Heart right ventricle (tissue), 16 donors: ENCODE measurements at places on chromosomes 13 and 19. TPM values are rescaled to one million over a fixed set of nuclear protein-coding genes. Genes with fewer than 3 reads are reported as not detected.

The KLK10 gene
- total RNA-seq: 0.45 TPM

GRCh38 chr19:30060531-30061222, 118.6 kb downstream of the URI1 start:
- no peak overlapping the region for H3K27ac ChIP-seq
- DNase-seq: no peak
- H3K4me3 ChIP-seq: no peak overlapping the region
- no peaks in the 10 kb centered on the region for H3K4me1 ChIP-seq
- H3K36me3 ChIP-seq: no peaks in the 10 kb centered on the region

- H3K27ac ChIP-seq: no peak overlapping the region
- no peaks in the 10 kb centered on the region for H3K4me1 ChIP-seq
- peaks cover 86% of the 10 kb centered on the region for H3K36me3 ChIP-seq
- H3K27me3 ChIP-seq: no peaks in the 10 kb centered on the region
- DNase-seq: no peak
- H3K4me3 ChIP-seq: no peak overlapping the region
These were observed 12.1 kb upstream of the TMEM86B start for GRCh38 chr19:55240713-55241020.

- no peaks in the 10 kb centered on the region for H3K27me3 ChIP-seq
- H3K4me1 ChIP-seq: no peaks in the 10 kb centered on the region
- no peaks in the 10 kb centered on the region for H3K36me3 ChIP-seq
- no peak overlapping the region for H3K27ac ChIP-seq
- H3K4me3 ChIP-seq: no peak overlapping the region
These were observed 41.5 kb downstream of the URI1 start for GRCh38 chr19:29983568-29983967.

- peaks cover 27% of the 10 kb centered on the region for H3K4me1 ChIP-seq
- no peak overlapping the region for H3K4me3 ChIP-seq
- H3K36me3 ChIP-seq: no peaks in the 10 kb centered on the region
These were observed 46.1 kb downstream of the ANKRD10 start for GRCh38 chr13:110868720-110869119.

GRCh38 chr19:12938779-12939601, 581 bp downstream of the CALR start:
- peak overlapping the region; percentile 97 for H3K27ac ChIP-seq
- DNase-seq: peak; percentile 47
- H3K36me3 ChIP-seq: peaks cover 41% of the 10 kb centered on the region
- H3K4me1 ChIP-seq: peaks cover 34% of the 10 kb centered on the region
- H3K27me3 ChIP-seq: no peaks in the 10 kb centered on the region

GRCh38 chr19:19532806-19533701, 4.3 kb downstream of the YJEFN3 start:
- no peak overlapping the region for H3K4me3 ChIP-seq
- H3K27ac ChIP-seq: no peak overlapping the region
- DNase-seq: no peak
- peaks cover 19% of the 10 kb centered on the region for H3K4me1 ChIP-seq
- H3K27me3 ChIP-seq: peaks cover 6% of the 10 kb centered on the region

DNA sequence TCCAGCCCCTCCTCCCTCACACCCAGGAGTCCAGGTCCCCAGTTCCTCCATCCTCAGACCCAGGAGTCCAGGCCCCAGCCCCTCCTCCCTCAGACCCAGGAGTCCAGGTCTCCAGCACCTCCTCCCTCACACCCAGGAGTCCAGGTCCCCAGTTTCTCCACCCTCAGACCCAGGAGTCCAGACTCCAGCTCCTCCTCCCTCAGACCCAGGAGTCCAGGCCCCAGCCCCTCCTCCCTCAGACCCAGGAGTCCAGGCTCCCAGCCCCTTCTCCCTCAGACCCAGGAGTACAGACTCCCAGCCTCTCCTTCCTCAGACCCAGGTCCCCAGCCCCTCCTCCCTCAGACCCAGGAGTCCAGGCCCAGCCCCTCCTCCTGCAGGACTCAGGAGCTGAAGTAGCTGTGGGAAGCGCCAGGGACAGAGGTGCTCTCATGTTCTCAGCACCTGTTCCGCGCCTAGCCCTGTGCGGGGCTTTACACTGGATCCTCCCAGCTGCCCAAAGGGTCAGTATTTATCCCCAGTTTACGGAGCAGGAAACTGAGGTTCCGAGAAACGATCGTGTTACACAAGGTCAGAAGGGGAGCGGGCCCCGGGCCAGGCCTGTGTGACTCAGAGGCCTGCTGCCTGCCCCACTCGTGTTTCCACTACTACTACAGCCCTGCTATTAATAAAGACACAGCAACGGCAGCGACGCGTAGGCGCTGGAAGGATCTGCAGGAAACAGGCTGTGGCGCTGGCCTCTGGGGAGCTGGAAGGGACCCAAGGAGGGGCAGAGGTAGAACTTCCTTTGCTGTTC, 1.7 kb upstream of the SBK3 start:
- H3K4me3 ChIP-seq: no peak overlapping the region
- H3K36me3 ChIP-seq: no peaks in the 10 kb centered on the region
- peak overlapping the region; percentile 93 for H3K27ac ChIP-seq
- no peaks in the 10 kb centered on the region for H3K27me3 ChIP-seq
- peaks cover 45% of the 10 kb centered on the region for H3K4me1 ChIP-seq
- peak; percentile 91 for DNase-seq

The NUP62 gene
- 28.8 TPM for total RNA-seq

The ZNF878 gene
- total RNA-seq: 0.45 TPM

DNA sequence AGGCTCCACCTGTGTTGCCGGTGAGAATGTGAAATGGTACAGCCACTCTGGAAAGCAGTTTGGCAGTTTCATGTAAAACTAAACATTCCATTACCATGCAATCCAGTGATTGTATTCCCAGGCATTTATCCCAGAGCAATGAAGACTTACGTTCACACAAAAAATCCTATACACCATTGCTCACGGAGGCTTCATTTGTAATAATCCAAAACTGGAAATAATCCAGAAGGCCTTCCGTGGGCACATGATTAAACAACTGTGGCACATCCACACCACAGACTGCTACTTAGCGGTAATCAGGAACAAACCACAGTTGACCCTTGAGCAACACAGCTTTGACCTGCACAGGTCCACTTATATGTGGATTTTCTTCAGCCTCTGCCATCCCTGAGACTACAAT, 339.7 kb downstream of the MTUS2 start:
- H3K4me3 ChIP-seq: no peak overlapping the region
- H3K4me1 ChIP-seq: no peaks in the 10 kb centered on the region
- peaks cover 3% of the 10 kb centered on the region for H3K27me3 ChIP-seq
- DNase-seq: no peak
- no peak overlapping the region for H3K27ac ChIP-seq

- no peaks in the 10 kb centered on the region for H3K36me3 ChIP-seq
- no peaks in the 10 kb centered on the region for H3K4me1 ChIP-seq
- DNase-seq: no peak
- H3K27ac ChIP-seq: no peak overlapping the region
- H3K4me3 ChIP-seq: no peak overlapping the region
These were observed 70.7 kb downstream of the SPACA7 start for GRCh38 chr13:112446867-112447266.

GRCh38 chr13:28179974-28180373, 41.6 kb downstream of the PAN3 start:
- DNase-seq: no peak
- no peaks in the 10 kb centered on the region for H3K36me3 ChIP-seq
- no peak overlapping the region for H3K27ac ChIP-seq
- H3K27me3 ChIP-seq: no peaks in the 10 kb centered on the region
- no peak overlapping the region for H3K4me3 ChIP-seq
